ENCODE measurements at places on chromosomes 3 and 15.
A peak's percentile ranks its signal among the peaks of the same experiment; 100 is the strongest.

- DNase-seq: no peak
These were observed 467.1 kb downstream of the RBMS3 start for GRCh38 chr3:29747991-29748390.

DNA sequence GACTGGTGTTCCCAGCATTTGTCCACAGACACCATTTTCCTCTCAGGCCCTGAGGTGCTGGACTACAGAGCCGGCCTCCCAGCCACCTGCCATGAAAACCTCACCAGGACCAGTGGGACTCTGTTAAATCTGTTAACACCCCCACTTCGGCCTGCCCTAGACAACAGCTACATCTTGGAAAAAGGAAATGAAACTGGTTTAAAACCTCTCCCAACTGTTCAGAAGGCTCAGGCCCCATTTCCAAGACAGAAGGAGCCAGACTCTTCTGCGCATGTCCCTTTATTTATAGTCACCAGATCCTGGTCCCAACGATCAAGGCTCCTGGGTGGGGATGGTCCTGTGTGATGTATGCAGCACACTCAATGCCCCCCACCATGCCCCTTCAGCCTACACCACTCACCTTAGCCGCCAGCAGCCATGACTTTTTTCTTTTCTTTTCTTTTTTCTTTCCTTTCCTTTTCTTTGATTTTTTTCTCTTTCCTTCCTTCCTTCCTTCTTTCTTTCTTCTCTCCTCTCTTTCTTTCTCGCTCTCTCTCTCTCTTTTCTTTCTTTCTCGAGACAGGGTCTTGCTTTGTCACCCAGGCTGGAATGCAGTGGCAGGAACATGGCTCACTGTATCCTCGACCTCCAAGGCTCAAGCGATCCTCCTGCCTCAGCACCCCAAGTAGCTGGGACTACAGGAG is 25.5 kb upstream of the FLNB start:
- DNase-seq: no peak

GRCh38 chr3:192496905-192497587 is 230.3 kb downstream of the FGF12 start:
- DNase-seq: no peak

- DNase-seq: no peak
These were observed 91.5 kb downstream of the ADAMTS17 start for GRCh38 chr15:100250176-100250800.

GRCh38 chr15:55284426-55284825 is 5.2 kb downstream of the RAB27A start:
- DNase-seq: no peak

DNA sequence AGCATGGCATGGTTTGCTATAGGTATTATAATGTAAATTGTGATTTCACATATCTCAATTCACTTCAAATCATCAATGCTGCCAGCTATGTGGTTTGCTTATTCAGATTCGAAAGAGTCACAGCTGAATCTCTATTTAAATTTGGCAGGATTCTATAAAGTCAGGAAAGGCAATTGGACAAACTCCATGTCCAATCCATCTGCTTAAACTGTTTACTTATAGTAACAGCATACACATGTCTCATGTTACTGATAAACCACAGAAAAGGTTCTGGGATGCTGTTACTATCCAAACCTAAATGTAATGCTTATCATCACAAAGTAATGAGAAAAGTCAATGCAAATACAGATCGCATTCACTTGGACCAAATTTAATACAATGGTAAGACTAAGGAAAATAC is 229.7 kb downstream of the ISL2 start:
- DNase-seq: no peak

GRCh38 chr15:48647962-48648361 is 2.5 kb upstream of the FBN1 start:
- DNase-seq: no peak

GRCh38 chr15:66833803-66834202 is 131.8 kb downstream of the SMAD6 start:
- DNase-seq: no peak

DNA sequence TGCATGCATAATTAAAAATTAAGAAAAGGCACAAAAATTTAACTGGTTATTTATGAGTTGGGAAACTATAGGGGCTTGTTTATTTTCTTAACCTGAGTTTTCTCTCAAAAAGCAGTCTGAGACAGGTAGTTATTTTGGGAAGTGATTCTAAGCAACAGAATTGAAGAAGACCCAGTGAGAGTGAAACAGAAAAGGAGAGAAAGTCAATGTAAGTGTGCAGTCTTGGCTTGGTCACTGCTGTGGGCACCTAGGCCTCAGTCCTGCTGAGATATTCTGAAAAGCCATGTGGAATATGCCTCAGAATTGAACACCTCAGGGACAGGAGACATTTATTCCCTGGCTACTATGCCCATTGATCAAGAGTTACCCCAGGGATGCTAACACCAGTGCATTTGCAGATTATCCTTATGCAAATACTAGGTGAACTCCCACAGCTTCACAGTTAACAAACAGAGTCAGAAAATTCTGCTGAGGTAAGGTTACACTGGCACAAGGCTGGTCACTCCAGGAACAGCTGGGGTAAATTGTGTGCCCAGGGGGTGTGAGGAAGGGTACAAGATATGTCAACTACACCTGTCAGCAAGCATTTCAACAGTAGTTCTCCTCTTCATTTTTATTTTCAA is 222.7 kb downstream of the EFHB start:
- peak; percentile 1 for DNase-seq

DNA sequence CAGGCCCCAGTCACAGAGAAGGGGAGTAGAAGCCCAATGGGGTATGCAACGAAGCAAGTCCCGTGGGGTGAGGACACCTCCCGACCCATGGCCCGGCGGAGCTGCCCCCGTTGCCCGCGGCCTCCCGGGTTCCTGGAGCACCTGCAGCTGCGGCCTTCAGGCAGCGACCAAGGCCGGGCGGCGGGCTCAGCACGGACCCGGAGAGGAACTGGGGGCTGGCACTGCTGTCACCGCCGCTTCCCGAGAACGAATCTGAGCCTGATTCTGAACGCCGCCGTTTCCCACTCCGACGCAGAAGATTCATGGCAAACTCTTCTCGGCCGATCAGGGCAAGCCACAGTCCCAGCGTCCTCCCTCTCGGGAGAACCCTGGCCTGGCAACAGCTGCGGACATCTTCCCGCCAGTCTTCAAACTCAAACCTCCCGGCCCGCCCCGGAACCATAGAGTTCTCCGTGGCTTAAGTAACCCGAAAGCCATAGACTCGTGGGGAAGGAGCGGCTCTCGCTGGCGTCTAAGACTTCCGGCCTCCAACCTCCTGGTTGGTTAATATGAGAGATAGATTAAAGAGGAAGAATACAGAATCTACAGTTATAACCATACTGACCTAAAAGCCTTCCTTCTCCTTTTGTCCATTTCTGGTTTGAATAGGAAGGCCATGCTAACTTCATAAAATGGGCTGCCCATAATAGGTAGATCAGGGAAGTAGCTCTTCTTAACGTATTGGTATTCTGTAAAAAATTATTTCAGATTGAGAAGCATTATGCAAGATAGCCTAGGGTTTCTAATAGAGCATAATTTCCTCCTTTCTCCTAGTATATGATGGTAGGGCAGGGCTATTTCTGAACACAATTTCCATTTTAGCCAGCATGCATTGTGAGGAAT is at the start of gene POLQ:
TSS of gene POLQ (minus strand) at position 415 of the 882 bp plus-strand sequence. CDS start at position 304, 111 bp downstream.
- DNase-seq: peak; percentile 95

GRCh38 chr15:65666257-65666656 is 44.5 kb downstream of the SLC24A1 start:
- DNase-seq: no peak

GRCh38 chr3:129599607-129600006 is 6.9 kb downstream of the PLXND1 start:
- DNase-seq: no peak

DNA sequence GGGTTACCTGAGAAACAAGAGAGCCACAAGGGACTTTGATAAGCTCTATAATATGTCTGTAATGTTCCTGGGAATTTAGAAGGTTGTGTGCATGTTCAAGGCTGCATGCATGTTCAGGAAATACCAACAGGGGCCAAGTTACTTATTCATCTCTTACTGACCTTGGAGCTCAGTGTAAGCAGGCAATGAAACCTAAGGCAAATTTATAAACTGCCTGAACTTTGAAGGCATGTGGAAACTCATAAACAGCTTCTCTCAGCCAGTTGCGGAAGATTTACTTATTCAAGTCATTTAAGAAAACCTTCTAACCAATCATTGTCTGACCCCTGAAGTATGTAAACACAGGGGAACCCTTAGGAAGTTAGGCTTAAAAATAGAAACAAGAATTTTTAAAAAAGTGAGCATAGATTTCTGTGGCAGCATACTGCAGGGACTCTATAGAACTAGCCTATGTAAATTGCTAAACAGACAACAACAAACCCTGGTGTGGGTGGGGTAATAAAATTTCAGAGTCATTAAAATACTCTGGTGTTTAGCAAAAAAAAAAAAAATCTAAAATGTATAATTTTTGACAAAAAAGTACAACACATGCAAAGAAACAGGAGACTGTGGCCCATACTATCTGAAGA is 57.2 kb downstream of the SLC15A2 start:
- DNase-seq: no peak

GRCh38 chr3:31407665-31408064 is 125.1 kb upstream of the STT3B start:
- DNase-seq: no peak

DNA sequence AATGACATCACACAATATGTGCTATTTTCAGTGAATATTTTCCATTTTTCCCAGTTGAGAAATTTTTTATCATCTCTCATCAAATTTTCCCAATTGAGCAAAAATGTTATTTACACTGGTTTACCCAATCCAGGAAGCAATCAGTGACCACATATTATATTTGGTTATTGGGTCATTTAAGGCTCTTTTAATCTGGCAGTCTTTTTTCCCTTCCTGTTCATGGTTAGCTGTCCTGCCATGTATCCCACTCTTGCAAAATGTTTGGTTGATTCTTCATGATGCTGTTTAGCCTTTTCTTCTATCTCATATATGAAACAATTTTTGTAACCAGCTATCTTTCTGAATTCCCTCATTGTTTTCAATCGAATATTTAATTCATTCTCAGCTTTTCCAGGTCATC is 626.0 kb downstream of the RBMS3 start:
- no peak for DNase-seq
